Neuronal stem cell (in vitro differentiated cells): ENCODE measurements at places on chromosomes 3 and 15.

DNA sequence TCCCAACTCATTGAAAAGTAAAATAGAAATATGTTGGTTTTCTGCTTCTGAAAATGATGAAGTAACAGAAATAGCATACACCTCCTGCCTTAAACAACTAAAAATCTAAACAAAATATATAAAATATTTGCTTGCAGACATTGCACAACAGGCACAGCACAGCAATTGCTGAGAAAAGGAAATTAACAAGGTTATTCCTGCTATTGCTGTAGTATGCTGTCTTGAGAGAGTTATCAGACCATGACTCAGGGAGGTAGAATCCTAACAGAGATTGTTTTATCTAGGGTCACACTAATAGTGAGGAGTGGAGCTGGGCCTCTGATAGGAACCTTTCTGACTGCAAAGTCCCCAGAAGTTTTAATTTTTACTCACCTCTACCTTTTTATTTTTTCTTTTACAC, 72.6 kb downstream of the ZBTB20 start:
- no peaks in the 10 kb centered on the region for H3K27me3 ChIP-seq
- no peak overlapping the region for H3K27ac ChIP-seq
- peaks cover 9% of the 10 kb centered on the region for H3K4me1 ChIP-seq
- no peak for DNase-seq
- H3K4me3 ChIP-seq, result no peak overlapping the region

DNA sequence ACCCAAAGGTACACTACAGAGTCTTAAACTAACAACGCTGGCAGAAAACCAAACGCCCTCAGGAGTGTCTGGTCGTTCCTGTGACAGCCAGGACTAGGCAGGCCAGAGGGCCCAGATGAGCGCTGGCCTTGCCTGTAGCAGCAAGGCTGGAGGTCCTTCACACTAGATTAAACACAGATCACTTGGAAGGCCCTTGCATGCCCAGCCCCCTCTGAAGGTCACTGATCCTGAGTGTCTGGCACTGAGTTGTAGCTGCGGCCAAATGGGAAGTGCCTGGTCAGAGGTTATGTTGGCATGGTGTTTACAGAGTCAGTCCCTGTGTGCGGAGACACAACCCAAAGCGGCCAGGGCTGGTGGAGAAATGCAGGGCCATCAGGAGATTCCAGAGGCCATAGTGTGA, 58.9 kb downstream of the ZNF621 start:
- H3K27ac ChIP-seq, result no peak overlapping the region
- peaks cover 10% of the 10 kb centered on the region for H3K4me1 ChIP-seq
- DNase-seq, result no peak
- H3K4me3 ChIP-seq, result no peak overlapping the region

GRCh38 chr3:184945886-184946625, 134.1 kb downstream of the VPS8 start:
- no peaks in the 10 kb centered on the region for H3K4me1 ChIP-seq
- no peak overlapping the region for H3K4me3 ChIP-seq
- no peak for DNase-seq
- no peak overlapping the region for H3K27ac ChIP-seq
- H3K27me3 ChIP-seq, result no peaks in the 10 kb centered on the region

GRCh38 chr3:161957467-161957866, 460.9 kb downstream of the OTOL1 start:
- H3K4me3 ChIP-seq, result no peak overlapping the region
- DNase-seq, result no peak
- no peaks in the 10 kb centered on the region for H3K36me3 ChIP-seq
- H3K27ac ChIP-seq, result no peak overlapping the region

- no peaks in the 10 kb centered on the region for H3K4me1 ChIP-seq
- H3K27me3 ChIP-seq, result no peaks in the 10 kb centered on the region
- no peak for DNase-seq
- peaks cover 90% of the 10 kb centered on the region for H3K36me3 ChIP-seq
Measured at GRCh38 chr3:12910356-12911099, 69.2 kb upstream of the RPL32 start.
